ENCODE measurements at places on chromosomes 16 and 17.

DNA sequence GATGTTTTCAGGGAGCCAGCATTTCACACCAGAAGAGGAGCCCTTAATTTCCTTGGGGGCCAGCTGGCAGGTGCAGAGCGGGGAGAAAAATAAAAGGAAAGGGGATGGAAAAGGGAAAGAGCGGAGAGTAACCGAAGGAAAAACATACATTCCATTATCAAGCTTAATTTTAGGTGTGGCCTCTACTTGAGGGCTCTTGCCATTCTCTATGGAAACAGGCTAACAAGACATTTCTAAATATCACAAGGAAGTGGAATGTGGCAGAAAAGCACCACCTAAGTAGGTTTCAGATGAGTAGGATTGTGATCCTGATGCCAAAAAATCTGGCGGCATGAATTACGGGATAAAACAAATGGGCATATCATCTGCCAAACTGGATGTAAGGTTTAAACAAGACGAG is 970 bp upstream of the DYNC1LI2 start:
- DNase-seq, result no peak

DNA sequence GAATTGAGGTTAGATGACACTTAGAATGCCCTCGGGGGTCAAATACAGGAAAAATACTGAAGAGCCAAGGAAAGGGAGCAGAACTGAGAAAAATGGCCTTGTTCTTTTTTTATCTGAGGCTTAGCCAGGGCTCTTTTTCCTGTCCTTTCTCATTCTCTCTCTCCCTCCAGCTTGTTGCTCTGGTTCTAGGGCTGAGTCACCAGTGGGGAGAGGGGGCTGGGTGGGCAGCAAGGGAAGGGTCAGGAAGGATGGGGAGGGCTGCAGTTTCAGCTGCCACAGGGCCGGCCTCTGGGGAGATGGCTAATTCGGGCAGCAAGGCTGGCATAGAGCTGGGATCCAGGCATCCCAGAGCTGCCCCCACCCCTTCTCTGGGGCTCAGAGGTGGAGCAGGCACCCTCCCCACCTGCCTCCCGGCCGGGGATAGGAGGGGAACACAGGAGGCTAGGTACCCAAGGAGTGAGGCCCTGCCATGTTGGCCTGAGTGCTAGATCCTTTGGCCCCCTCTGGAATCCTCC is 3.9 kb downstream of the ITGA3 start:
- no peak for DNase-seq

DNA sequence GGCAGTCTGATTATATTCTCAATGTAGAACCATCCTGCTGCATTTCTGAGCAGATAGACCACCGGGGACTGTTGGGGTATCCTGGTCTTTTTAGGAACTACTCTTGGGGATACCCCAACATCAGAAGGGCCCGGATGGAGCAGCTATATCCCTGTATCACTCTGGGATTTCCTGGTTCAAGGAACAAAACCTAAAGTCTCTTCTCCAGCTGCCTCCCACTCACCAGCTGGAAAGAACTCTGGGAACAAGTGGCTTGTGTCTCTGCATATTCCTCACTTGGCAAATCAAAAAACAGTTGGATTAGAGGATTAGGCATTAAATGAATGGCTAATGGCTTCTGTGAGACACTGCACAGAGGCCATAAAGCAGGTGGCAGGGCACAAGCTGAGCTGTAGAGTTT is 62.3 kb upstream of the HS3ST2 start:
- DNase-seq, result no peak

GRCh38 chr16:2422123-2422867 is 7.0 kb upstream of the CCNF start:
- DNase-seq, result peak; percentile 30

- no peak for DNase-seq
Measured at GRCh38 chr16:346587-346986, 5.9 kb downstream of the AXIN1 start.

All from activated naive CD4-positive, alpha-beta T cell treated with anti-CD3 and anti-CD28 coated beads, Interleukin-2, amount 10 ng/mL, durations not matched to agents 7 days and 5 days (primary cell).